ENCODE measurements at places on chromosomes 6 and 20.
A peak's percentile ranks its signal among the peaks of the same experiment; 100 is the strongest.

DNA sequence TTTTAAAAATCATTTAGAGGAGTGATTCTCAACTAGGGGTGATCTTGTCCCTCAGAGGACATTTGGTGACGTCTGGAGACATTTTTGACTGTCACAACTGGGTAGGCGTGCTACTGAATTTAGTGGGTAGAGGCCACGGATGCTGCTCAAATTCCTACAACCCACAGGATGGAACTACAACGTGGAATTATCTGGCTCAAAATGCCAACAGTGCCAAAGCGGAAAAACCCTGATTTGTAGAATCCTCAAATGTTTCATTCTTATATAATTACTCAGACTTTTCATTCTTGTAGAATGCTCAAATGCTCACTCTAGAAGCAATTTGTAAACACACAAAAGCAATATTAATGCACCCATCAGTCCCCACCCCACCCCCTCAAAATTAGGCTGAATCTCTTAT is 229.8 kb downstream of the ZMYND8 start:
- no peak for DNase-seq

GRCh38 chr6:23608931-23609435 is 517.0 kb upstream of the NRSN1 start:
- DNase-seq = peak; percentile 29

DNA sequence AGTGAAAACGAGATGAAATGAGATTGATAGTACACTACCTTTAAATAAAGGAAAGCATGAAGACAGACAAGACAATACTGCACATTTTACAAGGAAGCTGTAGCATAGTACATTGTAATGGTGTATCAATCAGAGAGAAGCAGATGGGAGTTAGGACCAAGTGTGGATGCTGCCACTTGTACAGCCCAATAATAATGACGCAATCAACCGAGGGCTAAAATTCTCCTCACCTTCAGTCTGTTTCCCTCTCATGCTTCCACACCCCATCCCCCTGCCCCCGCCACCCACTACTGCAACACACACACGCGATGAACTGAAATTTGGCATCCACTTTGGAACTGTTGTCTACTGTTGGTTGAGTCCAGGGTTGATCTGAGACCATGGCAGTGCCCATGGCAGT is 12.4 kb upstream of the HDGFL1 start:
- DNase-seq = no peak

DNA sequence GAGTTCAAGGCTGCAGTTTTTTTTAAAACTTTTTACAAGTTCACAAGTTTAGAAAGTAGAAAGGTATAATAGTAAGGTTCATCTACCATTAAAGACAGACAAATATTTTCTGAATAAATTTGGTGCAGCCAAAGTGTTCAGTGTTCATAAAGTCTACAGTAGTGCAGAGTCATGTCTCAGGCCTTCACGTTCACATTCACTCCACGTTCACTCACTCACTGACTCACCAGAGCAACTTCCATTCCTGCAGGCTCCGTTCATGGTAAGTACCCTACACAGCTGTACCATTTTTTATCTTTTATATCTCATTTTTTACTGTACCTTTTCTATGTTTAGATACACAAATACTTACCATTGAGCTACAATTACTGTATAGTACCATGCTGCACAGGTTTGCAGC is 67.6 kb downstream of the B4GALT5 start:
- no peak for DNase-seq

- no peak for DNase-seq
Observed at GRCh38 chr6:112106562-112106961, 19.2 kb downstream of the FAM229B start.

DNA sequence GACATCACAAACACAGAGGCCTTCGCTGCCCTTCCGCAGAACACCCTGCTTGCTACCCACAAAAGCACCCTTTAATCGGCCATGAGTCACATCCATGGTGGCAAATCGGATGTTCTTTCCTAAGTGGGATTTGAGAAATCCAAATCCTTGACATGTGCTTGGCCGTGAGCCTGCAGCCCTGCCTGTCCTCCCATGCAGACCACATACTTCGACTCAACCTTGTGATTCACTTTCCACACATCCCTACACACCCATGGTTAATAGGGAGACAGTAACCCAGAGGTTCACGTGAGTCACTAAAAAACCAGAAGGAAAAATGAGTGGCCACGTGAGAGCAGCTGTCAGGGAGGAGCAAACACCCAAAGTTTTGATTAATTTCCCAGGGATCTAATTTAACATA is 19.4 kb downstream of the RAMACL start:
- DNase-seq = no peak

DNA sequence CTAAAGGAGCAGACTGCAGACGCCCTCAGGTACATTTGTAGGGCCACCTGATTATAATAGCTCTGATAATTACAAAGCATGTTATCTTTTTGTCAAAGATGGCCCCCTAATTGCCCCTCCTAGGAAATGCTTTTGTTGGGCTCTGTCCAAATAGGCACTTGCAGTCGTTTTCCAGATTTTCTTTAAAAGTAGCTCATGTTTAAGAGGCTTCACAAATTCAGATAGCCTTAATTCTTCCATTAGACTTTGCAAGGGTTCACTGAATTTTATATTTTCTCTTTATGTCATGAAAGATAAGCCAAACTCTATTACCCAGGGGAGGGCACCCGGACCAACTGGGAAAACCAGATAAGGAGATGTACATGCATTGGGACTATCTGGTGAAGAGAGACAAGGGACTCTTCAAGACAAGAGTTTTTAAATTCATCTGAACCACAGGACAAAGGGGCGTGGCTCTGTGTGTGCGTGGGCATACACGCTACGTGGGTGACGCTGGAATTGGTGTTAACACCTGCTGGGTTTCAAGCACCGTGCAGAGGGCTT is 95.6 kb downstream of the TOX2 start:
- no peak for DNase-seq

DNA sequence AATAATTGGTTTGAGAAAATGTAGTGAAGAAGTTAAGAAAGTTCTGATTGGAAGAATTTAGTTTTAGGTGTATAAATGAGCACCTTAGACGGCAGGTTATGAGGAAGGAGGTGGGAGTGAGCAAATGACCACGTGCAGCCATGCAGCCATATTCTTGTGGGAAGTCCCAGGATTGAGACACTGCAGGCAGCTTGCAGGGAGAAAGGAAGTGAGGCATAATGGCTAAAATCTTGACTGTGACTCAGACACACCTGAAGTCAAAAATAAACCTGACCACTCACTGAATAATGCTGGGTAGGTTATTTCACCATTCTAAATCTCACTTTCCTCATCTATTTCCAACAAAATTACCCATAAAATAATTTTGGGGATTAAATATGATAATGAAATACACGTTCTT is 16.6 kb downstream of the DSE start:
- no peak for DNase-seq

DNA sequence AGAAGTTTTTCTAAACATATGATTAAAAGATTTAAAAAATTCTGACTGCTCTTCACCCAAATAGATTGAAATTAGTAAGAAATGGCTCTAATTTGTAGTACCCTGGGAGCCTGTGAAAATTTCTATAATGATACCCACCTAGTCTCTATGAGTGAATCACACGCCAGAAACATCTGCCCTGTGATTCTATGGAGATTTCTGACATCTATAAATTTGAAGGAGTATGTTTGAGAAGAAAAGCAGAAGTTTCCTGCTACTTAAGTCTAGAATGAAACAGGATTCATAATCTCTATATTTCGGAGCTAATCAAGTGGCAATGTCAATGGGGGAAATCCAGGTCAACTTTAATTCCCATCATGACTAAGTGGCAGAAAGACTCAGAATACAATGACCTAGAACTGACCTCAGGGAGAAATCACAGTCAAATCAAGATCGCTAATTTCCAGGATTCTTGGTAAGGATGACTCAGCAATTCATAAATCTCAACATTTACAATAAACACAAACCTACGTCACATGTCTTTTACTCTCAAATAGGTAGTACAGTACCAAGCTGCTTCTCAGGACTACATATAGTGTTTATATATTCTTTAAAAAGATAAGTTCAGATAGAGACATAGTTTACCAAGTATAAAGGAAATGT is 186.2 kb upstream of the TNFAIP3 start:
- no peak for DNase-seq

- no peak for DNase-seq
Observed at GRCh38 chr6:55617272-55617671, 38.3 kb upstream of the HMGCLL1 start.

- DNase-seq = no peak
Observed at GRCh38 chr6:4916954-4917561, 86.8 kb downstream of the RPP40 start.

DNA sequence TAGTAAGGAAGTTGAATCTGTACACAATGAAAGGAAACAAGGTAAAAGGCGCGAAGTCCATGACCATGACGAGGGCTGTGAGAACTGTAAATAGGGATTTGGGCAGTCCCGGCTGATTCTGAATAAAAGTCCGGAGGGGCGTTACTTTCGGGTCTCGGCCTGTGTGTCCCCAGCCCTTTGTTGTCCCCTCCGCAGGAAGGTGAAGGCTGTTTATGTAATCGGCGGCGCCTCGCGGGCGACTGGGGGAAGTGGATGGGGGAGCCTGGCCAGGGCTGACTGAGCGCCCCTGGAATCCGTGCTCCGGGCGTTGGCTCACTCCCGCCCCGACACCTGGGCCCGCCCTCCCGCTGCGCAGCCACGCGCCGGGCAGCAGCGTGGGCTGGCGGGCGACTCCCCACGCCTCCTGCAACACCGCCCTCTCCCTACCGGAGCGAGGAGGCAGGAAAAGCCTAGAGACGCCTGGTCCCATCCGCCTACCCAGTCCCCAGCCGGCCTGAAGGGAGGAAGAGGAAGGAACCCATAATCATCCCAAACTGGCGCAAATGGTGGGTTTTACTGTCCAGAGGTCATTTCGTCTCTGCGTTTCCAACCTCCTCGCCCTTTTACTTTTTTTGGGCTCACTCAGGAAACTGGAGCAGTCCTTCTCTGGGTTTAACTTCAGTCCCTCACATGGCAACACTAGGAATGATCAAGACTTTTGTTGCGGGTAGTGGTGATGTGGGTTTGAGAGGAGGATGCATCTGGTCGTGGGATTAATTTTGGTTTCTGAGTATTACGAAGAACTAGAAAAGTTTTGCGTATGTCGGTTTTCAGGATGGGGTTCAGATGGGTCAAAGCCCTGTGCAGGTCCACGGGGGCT is 12.1 kb downstream of the TRIM31 start:
- DNase-seq = no peak

GRCh38 chr20:14617123-14617522 is 279.7 kb upstream of the FLRT3 start:
- no peak for DNase-seq

- no peak for DNase-seq
Observed at GRCh38 chr20:62549499-62550086, 73.8 kb upstream of the GATA5 start.

- no peak for DNase-seq
Observed at GRCh38 chr6:108395297-108395696, 100.4 kb downstream of the AFG1L start.

GRCh38 chr6:147977851-147978465 is 364.7 kb upstream of the SASH1 start:
- DNase-seq = no peak

DNA sequence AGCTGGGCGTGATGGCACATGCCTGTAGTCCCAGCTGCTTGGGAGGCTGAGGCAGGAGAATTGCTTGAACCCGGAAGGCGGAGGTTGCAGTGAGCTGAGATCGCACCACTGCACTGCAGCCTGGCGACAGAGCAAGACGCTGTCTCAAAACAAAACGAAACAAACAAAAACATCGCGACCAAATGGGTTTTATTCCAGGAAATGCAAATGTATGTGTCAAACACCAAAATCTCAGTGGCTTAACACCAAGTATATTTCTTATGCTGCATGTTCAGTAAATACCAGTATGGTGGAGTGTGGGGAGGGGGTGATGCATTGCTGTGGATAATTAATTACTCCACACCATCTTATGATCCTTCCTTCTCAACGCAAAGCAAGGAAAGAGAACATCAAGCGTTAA is 28.1 kb downstream of the ACTR5 start:
- DNase-seq = no peak

DNA sequence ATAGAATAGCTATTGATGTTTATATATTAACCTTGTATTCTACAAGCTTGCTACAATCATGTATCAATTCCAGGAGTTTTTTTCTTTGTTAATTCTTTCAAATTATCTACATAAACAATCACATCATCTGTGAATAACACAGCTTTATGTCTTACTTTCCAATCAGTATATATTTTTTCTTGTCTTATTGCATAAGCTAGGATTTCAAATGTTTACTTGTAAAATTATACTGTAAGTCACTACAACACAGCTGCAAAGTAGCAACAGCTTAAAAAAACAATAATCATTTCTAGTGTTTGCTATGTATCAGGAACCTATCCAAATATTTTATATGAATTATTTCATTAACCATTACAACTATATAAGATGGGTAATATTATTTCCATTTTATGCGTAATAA is 270.4 kb downstream of the KIF16B start:
- no peak for DNase-seq

DNA sequence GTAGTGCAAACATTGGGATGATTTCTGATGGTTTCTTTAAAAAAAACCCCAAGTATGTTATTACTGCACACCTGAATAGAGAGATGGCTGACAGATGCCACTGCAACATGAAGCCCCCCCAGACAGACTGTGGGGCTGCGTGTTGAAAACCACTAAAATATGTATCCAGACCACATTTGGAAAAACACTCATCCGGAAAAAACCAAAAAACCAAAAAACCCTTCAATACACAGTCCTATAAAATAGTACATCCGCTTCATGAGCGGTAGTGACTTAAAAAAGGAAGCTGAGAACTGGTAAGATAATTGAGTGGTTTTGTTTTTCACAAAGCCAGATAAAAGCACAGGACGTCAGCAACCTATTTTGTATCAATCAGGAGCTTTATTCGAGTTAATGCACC is 47.1 kb upstream of the EDN3 start:
- DNase-seq = no peak

- DNase-seq = no peak
Observed at GRCh38 chr20:48739395-48740291, 88.2 kb downstream of the PREX1 start.

- DNase-seq = no peak
Observed at GRCh38 chr6:107555449-107555848, 65.5 kb downstream of the SOBP start.
